ENCODE measurements at places on chromosomes 6 and 20.

- no peak for DNase-seq
Observed at GRCh38 chr6:44030812-44031454, 96.3 kb downstream of the MRPL14 start.

- DNase-seq: no peak
Observed at GRCh38 chr6:68160348-68160747, 474.7 kb upstream of the ADGRB3 start.

- DNase-seq: no peak
Observed at GRCh38 chr20:16607364-16608276, 34.4 kb upstream of the KIF16B start.

- no peak for DNase-seq
Observed at GRCh38 chr20:8858181-8858787, 210.6 kb upstream of the PLCB4 start.

DNA sequence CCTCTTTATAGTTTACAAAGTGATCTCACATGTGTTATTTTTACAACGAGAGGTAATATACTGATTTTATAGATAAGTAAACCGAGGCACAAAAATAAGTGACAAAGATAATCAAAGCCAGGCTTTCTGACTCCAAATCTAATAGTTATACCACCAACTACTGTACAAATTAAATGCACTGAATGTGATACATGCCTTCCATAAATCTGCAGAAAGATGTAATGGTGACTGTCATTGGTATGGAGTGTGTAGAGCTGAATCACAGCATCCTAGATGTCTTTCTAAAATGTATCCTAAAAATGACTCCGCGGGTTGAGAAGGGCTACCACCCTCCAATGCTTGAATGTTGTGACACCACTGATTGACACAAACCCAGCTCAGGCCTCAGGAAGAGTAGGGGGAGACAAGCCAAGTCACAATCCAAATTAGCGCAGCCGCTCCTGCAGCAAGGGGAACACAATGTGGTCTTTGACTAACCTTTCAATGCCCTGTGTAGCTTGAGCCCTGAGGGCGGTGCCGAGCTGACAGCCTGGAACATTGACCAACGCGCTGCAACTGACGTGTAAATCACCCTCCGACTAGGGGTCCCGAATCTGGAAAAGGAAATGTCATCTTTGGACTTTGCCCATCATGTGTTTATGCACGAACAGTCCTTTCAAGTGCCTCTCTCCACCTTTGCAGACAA is 136.8 kb downstream of the OLIG3 start:
- no peak for DNase-seq

DNA sequence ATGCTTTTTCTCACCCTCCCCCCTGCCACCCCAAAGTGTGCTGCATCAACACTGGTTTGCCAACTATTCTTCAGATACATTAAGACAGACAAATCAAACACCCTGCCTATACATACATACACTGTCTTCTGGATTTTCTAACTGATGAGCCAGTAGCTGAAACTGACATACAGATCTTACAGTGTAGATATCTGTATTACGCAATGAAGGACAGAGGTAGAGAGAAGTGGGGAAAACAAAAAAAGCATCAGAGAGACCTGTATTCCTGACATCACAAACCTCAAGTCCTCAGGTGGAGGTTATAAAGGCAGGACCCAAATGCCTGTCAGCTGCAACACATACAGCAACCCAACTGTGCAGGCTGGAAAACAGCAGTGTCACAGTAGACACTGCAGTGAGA is 535.4 kb downstream of the HACE1 start:
- DNase-seq: no peak

DNA sequence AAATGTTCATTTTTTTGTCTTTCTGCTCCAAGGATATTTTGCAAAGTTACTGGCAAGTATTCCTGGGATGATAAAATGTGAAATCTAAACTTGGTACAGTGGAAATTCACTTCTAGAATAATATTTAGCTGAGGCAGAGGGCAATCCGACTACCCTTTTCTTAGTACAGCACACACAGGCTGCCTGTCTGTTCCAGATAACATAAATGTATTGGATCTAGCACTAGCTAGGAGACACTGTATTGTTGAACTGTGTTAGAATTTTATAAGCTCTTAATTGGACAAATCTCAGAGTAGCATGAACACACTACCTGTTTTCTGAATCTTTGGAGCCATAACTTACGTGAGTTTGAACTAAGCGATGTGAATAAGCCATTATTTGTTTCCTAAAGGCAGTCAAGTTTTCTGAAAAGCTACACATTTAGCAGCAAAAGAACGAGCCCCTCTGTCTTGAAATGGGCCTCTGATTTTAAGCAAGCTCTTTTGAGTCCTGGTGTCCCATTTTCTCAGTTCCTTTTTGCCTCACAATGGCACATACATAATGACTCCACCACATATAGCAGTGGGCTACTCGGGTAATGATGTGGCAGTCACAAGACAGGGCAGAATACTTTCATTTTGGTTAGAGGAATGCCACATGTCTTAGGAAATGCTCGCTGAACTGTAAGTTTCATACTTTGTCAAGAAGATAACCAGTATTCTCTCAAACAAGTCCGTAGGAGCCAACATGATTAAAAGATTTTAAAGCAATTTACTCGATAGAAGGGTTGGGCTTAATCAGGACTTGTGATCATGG is 116.5 kb upstream of the ESR1 start:
- no peak for DNase-seq

- DNase-seq: no peak
Observed at GRCh38 chr6:85612690-85613474, 19.2 kb upstream of the SNX14 start.

DNA sequence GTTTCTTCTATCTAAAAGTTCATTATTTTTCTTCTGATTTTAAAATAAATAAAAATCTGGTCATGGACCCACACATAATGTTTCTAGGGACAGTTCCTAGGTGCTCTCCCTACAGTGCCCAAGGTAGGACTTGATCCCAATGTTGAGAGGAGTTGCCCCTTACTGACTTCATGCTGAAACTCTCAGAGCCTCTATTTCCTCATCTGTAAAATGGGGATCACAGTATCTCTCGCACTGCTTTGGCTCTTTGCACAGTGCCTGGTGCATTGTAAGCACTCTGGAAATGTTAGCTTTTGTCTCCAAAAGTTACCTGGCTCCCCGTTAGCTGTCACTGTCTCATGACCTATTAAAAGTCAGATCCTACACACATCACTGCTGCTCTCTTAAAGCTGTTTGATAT is 205.5 kb downstream of the TSHZ2 start:
- no peak for DNase-seq

GRCh38 chr6:53579338-53579737 is 34.4 kb upstream of the GCLC start:
- DNase-seq: peak; percentile 25

GRCh38 chr6:118649918-118650581 is 1.3 kb downstream of the CEP85L start:
- DNase-seq: no peak

DNA sequence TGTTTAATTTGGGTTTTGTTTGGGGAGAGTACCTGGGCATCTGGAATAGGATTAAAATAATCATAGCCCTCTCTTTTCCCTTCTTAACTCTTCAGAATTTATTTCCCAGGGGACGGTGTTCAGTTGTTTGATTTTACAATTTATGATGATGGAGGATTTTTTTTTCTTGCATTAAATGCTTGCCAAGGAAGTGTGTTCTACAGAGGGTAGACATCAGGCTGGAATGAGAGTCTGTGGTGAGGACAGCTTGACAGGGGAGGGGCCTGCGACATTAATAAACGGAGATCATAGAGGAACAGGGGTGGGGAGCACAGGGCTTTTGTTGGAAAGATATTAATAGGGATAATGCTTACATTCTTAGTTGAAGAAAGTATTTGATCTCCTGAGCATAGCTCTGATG is 297.5 kb downstream of the CLIC5 start:
- DNase-seq: no peak

DNA sequence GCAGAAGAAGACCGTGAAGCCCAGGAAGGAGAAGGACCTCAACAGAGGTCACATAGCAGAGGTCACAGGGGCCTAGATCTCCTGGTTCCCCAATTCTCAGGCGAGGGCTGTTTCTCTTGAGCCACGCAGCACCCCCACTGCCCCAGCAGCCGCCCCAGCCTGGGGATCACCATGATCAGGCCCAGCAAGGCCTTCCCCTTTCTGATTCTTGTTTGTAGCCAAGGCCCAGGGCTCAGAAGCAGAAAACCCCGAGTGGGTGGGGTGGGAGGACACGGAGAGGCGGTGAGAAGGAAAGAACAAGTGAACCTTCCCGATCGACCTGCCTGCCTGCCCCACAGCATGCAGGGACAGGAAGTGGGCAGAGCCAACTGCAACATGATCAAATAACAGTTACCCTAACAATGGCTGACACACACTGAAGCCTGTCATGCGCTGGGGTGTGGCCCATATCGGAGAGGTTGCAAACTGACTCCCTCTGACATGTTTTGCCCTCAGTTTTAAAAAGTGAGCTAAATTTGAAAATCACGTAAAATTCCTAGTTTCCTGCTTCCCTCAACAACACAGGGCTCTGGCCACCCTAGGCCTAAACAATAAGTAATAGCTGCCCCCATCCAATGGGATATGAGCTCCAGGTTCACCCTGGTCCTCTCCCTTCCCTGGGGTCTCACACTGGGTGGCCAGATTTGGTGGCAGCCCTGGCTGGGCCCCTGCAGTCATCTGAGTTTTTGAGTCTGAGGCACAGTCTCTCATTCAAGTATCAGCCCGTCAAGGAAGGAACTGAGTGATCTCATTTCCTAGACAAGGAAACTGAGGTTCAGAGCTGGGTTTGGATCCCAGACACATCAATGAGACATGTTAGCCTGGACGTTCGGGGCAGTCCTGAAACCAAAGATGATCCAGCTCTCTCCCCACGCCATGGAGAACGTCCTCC is 6.5 kb downstream of the PEDS1 start:
- peak; percentile 52 for DNase-seq

- no peak for DNase-seq
Observed at GRCh38 chr6:39808346-39808745, 16.2 kb downstream of the DAAM2 start.

- no peak for DNase-seq
Observed at GRCh38 chr6:105443941-105444340, 41.1 kb upstream of the PREP start.

GRCh38 chr6:108127826-108128225 is 38.0 kb upstream of the NR2E1 start:
- DNase-seq: no peak

- no peak for DNase-seq
Observed at GRCh38 chr6:80388507-80388906, 282.0 kb downstream of the BCKDHB start.

DNA sequence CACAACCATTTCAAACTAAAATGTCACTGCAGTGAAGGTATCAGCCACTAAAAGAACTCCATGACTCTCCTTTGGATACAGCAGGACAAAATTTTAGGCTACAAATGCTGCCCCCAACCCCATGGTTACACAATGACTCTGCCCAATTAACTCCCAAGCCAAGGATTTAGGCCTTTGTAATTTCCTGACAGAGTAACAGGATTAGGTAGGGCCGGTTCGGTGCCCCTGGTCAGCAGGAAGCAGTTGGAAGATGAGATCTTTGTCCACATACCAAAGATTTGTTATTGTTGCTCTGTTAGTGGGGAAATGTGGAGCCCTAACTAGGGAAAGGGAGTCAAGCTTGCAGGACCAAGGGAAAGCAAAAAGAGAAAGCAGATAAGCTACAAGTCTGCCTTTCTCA is 26.7 kb upstream of the RIPK1 start:
- DNase-seq: no peak

DNA sequence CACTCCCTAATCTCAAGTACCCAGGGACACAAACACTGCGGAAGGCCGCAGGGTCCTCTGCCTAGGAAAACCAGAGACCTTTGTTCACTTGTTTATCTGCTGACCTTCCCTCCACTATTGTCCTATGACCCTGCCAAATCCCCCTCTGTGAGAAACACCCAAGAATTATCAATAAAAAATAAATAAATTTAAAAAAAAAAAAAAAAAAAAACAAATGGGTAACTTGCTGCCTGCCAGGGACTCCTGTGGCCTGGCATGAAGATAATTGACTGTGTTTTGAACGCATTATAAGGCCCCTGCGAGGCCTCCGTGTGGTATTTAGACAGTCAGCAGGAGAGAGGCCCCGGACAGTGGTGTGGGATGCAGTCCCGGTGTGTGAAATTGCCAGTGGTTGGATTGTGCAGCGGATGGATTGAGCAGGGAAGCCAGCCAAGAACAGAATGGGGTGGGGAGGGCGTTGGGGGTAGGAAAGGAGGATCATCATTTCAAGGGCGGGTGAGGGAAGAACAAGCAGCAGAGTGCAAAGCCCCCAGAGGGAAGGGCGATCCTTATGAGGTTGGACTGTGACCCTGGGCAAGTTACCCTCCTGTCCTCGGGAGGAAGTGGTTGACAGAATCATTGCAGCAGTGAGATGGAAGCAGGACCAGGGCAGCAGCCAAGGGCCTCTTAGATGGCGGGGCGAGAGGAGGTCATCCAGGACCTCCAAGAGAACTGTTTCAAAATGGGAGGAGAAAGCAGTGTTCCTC is 43.3 kb downstream of the PPARD start:
- no peak for DNase-seq

All from activated CD4-positive, alpha-beta T cell treated with anti-CD3 and anti-CD28 coated beads, Interleukin-2, amount 50 U/mL, for 24 hours (primary cell).